ENCODE measurements at places on chromosomes 2 and 18.
A peak's percentile ranks its signal among the peaks of the same experiment; 100 is the strongest.

GRCh38 chr18:2572892-2573291, 1.5 kb downstream of the NDC80 start:
- peak; percentile 2 for DNase-seq

GRCh38 chr2:197207106-197207505, 103.5 kb downstream of the ANKRD44 start:
- no peak for DNase-seq

GRCh38 chr2:68157002-68157401, 686 bp upstream of the PNO1 start:
- DNase-seq, result no peak

- no peak for DNase-seq
These were observed 12.7 kb upstream of the SERPINB7 start for GRCh38 chr18:63762518-63762917.

- no peak for DNase-seq
These were observed 97.2 kb upstream of the GPR45 start for GRCh38 chr2:105144152-105144940.

DNA sequence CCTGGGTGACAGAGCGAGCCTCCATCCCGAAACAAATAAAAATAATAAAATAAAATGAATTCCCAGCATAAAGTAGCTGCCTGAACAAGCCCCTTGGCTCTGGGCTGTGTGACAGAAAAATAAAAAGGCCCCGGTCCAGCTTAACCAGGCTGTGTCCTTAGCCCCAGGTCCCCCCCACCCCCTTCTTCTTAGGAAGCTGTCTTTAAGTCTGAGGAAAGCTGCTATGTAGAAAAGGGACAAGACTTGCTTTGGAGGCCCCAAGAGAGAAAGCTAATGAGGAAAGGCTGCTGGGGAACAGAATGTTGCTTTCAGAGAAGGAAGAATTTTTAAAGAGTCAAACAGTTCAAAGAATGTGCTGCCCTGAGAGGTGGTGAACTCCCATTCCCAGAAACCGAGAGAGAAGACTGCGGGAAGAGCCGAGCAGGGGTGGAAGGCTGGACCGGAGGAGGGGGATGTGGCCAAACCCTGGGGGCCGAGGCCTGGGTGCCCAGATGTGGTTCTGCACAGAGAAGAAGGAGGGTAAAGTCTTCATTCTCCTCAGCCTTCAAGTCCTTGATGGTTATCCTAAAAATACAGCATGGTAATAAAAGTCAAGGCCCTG, 61.9 kb downstream of the CENPO start:
- DNase-seq, result no peak

- DNase-seq, result no peak
These were observed 95.1 kb downstream of the ALPK2 start for GRCh38 chr18:58533766-58534165.

GRCh38 chr2:60836491-60836890, 44.9 kb upstream of the REL start:
- no peak for DNase-seq

DNA sequence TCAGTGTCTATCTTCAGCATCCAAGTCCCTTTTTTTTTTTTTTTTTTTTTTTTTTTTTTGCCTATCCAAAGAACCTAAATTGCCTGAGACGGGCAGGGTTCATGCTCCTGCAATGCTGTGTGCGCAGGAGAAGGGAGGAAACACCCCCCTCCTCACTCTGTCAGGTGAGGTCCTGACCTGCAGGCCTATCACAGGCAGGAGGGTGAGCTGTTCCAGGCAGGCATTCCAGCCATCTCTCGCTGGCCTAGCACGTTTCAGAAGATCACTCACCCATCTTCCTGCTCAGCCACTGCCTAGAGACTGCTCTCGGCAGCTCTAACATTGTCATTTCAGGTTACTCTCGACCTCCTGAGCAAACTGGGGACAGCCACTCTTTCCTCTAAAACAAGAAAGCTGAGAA, 48.4 kb upstream of the LAPTM4A start:
- no peak for DNase-seq

GRCh38 chr2:60867848-60868247, 13.5 kb upstream of the REL start:
- DNase-seq, result peak; percentile 59
